Stimulated activated CD4-positive, alpha-beta T cell treated with anti-CD3 and anti-CD28 coated beads, Interleukin-1b, Interleukin-23, amount 100 ng/mL, for 24 hours (primary cell): ENCODE measurements at places on chromosomes 6 and 20.

GRCh38 chr20:8250539-8251200 lies 118.6 kb downstream of the PLCB1 start:
- no peak for DNase-seq

DNA sequence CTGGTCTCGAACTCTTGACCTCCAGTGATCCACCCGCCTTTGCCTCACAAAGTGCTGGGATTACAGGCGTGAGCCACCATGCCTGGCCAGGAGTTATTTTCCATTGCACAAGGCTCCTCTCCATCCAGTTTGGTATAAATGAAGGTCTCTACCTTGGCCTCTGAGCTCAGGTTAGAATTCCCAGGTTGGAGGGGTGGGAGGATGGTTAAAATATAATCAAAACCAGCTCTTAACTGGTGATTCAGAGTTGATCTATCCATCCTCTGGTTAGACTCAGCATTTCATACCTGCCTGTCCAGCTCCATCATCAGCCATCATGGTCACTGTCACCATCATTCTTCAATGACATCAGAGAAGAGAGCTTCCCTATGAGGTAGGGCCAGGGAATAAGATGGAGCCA lies 2.6 kb upstream of the SLC22A7 start:
- no peak for DNase-seq

GRCh38 chr20:10761232-10761631 lies 87.4 kb upstream of the JAG1 start:
- no peak for DNase-seq

GRCh38 chr6:21228411-21228810 lies 365.1 kb upstream of the SOX4 start:
- no peak for DNase-seq

DNA sequence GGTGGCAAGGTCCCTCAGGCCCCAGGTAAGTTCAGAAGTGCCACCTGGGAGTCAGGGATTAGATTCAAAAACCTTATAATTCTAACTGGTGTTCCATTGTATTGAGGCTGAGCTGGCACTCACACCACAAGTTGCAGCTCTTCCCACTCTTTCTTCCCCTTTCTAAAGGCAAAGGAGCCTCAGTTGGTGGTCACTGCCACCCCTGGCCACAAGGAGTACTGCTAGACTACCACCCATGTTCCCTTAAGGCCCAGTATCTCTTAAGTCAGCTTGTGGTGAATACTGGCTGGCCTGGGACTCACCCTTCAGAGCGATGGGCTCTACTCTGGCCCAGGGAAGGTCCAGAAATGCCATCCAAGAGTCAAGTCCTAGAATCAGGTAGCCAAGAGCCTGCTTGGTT lies 421.1 kb upstream of the KHDRBS2 start:
- no peak for DNase-seq

DNA sequence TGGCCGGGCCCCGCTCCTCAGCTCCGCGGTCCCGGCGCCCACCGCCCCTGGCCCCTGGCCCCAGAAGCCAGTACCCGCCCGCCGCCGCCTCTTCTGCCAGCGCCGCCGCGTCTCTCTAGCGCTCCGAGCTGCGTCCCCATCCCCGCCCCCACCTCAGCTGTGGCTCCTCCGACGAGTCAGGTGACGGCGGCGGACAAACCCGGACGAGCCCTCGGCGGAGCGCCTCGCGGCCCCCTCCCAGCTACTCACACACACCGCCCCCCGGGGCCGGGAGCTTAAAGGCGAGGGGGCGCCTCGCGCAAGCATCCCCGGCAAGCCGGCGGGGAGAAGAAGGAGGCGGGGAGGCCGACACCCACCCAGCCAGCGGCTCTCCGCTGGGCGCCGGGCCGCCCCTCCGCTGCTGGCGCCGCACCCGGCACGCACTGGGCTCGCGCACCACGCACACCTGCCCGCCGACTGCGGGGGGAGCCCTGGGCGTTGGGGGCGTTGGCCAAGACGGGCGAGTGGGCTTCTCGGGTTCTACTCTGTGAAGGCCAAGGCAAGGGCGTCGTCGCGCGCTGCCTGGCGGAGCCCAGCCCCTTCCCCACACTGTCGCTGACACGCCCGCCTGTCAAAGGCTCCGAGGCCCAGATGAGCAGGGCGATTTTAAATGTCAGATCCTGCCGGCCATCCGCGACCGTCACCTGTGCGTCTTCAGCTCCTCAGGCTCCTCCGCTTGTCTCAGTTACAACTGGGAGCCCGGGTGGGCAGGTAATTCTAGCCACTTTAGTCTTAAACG lies at the start of gene SNAP91:
Gene SNAP91, minus strand, starts transcription at position 132 of the 778 bp plus-strand sequence. CDS start 1,174 bp downstream, outside the sequence.
- no peak for DNase-seq

DNA sequence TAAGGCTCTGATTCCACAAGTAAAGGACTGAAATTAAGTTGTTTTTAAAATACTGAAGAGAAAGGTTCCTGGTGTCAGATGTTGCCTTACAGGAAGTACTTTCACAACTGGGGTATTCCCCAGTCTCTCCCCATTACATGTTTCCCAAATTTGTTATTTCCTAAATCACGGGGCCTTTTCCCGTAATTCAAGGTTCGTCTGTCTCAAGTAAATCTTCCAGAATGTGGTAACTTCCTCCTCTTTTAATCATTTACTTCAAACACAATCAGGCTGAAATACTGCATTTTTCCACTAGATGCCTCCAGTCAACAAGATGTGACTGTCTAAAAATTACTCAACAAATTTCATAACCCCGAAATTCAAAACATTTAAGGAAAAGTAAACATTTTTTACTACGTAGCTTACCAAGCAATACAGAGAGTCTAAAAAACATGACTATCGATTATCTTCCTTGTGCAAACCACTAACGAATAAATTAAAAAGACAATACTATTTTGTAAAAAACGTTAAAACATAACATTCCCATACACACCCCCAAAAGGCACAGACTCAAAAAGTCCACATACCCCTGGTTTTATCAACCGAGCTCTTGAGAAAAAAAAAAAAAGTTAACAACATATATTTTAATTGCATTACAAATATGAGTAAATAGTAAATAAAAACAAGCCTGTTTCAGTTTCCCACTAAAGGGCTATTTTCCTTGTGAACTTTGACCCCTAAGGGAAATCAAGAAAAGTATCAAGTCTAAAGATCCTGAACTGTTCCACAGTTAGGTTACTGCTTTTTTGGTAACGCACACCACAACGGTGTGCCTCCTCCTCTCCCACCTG lies 1.7 kb downstream of the SOD2 start:
- no peak for DNase-seq

GRCh38 chr6:135630789-135631376 lies 133.3 kb upstream of the AHI1 start:
- no peak for DNase-seq

DNA sequence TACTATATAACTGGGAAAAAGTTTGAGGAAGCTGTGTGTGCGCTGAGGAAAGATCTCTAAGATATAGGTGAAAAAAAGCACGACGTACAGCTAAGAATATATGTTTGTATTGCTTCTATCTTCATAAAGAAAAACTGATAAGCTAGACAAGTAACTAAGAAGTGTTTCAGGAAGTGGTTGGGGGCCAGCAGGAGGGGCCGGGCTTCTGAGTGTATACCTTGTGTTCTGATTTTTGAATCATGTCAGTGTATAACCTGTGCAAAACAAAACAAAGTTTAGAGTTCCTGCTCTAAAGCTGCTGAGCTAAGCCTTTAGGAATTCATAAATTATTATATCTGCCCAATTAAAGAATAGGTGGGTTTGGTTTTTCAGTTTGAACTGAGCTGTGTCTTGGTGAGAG lies 7.9 kb upstream of the OSER1 start:
- no peak for DNase-seq

DNA sequence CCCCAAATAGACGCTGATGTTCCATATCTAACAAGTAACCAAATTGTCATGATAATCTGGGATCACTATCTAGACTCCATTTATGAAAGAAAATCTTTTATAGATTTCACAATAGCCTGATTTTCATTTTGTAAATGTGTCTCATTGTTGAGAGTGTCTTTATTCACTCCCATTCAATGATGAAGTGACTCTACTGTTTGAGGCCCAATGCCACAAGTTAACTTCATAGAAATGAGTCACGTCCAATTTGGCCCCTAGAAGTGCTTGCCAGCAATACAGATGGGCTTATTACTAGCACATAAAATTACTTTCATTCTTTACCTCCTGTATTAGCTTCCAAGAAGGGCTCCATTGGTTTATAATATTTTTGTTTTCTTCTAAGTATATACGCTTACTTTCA lies 6.3 kb downstream of the IPCEF1 start:
- DNase-seq = no peak

DNA sequence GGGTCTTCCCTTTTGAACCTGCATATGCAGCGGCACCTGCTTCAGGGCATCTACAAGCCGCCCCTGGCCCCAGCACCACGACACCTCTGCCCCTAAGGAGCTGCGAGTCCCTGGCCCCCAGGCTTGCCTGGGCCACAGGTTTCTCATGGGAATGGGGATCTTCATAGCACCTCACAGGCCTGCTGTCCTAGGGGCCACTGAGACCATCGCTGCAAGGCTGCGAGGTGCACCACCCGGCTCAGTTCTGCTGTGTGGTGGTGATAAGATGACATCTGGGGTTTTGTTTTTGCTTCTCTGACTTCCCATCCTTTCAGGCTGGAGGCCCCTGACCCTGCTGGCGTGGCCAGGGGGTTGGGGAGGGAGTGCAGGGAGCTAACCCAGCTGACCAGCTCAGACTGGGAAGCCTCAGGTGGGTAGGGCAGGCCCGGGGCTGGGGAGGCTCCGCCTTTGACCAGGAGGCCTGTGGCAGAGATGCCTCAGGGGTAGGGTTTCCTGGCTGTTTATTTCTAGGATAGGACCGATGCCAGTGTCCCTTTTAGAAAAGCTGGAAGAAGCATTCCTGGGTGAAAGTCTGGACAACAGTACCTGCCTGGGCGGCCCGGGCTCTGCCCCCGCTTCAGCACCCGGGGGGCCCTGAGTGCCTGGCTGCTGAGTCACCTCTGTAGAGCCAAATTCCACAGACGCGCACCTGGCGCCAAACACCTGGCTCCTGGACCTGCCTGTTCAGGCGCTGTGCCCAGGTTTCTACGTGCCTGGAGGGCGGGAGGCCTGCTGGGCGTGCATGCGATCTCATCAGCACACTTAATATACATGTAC lies 264.7 kb downstream of the DLL1 start:
- DNase-seq = no peak

DNA sequence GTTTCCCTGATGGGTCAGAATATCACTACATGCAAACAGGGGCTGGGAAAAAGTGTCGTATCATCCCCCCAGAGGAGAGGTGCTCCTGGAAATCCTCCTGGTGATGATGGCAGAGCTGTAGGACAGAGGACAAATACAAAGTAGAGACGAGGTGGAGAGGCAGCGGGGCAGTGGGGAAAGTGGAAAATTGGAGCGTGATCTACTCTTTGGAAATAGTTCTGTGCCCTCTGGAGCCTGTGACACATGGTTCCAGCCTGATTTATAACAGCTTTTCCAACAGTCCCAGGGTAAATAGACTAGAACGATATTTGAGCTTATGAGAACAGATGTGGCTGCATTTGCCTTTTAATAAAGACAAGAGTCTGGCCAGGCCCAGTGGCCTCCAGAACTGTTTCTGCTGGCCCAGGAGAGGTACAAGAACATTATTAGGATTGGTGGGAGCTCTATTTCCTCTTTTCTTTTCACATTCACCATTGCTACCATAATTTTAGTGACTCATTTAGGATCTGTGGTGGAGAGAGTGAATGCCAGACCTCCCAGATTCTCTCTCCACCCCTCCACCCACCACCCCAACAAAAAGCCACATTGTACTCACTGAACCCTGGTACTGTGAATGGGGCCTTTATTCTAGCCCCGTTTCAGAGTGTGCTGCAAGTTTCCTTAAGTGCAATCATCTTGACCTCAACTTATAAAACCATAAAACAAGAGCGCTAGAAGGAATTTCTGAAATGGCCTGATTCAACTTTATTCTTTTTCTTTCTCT lies 78.3 kb downstream of the BTBD3 start:
- no peak for DNase-seq

GRCh38 chr6:110342759-110343158 lies 15.4 kb downstream of the METTL24 start:
- no peak for DNase-seq

DNA sequence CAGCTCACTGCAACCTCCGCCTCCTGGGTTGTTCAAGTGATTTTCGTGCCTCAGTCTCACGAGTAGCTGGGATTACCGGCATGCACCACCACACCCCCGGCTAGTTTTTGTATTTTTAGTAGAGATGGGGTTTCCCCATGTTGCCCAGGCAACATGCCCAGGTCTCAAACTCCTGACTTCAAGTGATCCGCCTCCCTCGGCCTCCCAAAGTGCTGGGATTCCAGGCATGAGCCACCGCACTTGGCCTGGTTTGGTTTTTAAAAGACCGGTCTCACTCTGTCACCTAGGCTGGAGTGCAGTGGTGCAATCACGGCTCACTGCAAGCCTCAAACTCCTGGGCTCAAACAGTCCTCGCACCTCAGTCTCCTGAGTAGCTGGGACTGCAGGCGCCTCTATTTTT lies 40.1 kb downstream of the VSTM2L start:
- DNase-seq = no peak

GRCh38 chr20:2361035-2361593 lies 19.6 kb upstream of the TGM6 start:
- no peak for DNase-seq

DNA sequence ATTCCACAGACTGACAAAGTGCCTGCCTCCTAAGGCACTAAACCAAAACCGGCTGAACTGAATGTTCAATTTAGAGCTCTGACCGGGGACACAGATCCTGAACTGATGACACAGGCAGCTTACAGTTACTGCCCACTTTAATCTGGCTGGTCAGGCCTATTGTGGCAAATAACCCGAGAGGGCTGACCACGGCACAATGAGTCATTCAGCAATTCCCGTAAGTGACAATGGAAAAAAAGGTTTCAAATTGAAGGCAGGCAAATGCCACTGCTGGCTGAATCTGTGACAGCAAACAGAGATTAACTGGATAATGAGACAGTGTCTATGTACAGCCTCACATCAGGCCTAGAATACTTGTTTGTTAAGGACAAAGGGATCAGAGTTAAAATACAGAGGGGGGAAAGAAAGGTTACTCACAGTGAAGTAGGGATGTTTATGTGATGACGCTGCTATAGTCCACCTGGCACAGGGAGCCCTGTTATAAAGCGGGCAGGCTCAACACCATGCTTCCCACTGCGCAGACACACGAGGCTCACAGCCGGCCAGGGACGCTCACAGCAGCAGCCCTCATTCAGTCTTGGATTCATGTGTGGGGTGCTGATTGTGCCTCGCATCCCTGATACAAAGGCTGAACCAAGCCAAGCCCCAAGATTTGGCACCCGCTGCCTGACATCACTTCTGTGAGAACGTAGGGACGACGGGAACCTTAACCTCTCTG lies 54.4 kb downstream of the RTN4IP1 start:
- DNase-seq = no peak

DNA sequence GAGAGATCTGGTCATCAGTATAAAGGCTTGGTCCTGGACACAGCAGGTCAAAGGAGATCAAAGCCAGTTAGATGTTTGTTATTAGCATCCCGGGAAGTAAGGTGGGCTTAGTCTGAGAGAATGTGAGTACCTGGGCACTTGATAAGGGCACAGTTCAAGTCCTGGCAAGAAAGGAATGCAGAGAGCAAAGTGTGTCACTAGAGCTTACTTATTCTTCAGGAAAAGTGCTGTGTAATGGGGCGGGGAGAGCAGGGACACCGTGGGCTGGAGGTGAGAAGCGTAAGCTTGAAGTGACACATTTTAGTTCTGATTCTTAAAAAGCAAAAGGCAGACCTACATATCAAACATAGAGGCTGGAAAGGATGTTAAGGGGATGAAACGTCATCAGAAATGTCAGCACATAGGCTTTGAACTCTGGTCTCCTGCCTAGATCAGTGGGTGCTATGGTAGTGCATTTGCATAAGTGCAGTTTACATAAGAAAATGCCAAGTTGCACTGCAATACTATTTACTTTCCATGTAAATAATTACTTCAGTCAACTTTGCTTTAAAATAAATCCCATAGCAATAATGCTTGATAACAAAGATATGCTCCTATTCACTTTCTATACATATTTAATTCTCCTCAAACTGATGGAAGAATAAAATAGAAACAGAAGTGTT lies 2.6 kb downstream of the SAMD5 start:
- DNase-seq = no peak
